HS-27A (cell line): ENCODE measurements at places on chromosomes 2 and 18.

- no peak for DNase-seq
Observed at GRCh38 chr2:127653421-127654083, 7.6 kb downstream of the GPR17 start.

DNA sequence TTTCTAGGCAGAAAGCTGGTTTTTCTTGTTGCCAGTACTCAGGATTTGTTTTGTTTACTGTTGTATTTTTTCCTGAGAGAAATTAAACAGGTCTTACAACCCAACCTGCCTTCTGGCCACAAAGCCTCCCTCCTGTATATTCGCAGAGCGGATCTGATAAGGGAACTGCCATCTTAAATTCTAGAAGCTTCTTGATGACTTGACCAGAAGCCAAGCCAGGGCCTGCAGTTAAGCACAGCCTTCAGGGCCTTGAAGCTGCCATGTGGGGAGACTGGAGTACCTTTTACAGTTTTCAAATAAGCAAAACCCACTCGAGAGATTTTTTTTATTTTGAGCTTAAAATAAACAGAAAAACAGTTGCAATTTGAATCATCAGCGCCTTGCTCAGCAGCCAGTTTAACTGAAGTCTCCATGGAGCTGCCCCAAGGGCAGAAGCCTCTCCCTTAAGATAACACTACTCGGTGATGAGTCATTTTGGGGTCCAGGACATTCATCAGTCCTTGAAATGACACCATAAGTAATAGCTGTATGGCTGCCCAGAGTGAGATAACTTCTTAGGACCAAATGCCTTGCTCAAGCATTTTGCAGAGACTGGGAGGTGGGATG, 51.5 kb upstream of the PHLPP1 start:
- peak; percentile 38 for DNase-seq

DNA sequence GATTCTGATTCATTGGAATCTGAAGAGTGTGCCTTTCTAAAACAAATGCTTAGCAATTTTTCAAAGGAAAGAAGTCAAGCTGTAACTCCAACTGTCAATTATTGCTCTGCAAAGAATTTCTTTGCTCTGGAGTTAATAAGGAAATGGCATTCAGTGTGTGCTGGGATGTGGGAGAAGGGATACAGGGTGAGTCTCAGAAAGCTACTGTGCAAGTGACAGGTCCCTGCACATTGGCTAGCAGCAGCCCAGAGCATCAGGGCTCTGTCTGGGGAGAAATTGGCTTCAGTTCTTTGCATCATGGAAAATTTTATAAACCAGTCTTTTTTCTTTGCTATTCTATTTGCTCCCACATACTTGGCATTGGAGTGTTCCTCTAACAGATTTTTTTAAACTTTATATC, 1.1 kb upstream of the SYT4 start:
- no peak for DNase-seq

DNA sequence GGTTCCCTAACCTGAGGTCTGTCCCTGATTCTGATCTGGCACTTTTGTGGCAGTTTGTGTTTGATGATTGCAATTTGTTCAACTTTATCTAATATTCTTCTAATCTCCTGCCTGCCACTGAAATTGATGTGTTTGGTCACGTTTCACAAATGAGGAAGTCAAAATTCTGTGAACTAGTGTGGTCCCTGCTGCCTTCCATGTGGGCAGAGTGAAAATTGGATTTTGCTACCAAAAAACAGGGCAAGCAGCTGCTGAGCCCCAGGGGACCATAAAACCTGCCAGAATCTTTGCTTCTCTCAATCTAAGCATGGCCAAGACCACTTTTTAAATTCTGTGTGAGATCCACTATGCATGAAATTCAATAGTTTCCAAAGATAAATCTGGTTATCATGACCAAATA, 195.5 kb upstream of the CYRIA start:
- DNase-seq = no peak

GRCh38 chr2:67773851-67774250, 289.0 kb downstream of the C1D start:
- no peak for DNase-seq

GRCh38 chr2:43194121-43194869, 32.1 kb downstream of the ZFP36L2 start:
- no peak for DNase-seq

- no peak for DNase-seq
Observed at GRCh38 chr2:6881516-6881915, 3.9 kb downstream of the RSAD2 start.

- DNase-seq = no peak
Observed at GRCh38 chr2:38636069-38636468, 29.8 kb upstream of the GALM start.

DNA sequence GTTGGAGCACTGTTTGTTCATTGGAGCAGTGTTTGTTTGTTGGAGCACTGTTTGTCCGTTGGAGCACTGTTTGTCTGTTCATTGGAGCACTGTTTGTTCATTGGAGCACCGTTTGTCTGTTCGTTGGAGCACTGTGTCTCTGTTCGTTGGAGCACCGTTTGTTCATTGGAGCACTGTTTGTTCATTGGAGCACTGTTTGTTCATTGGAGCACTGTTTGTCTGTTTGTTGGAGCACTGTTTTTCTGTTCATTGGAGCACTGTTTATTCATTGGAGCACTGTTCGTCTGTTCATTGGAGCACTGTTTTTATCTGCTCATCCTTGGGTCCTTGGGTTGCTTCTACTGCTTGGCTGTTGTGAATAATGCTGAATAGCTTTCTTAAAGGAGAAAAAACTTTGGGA, 74.7 kb downstream of the ZNF407 start:
- DNase-seq = no peak

DNA sequence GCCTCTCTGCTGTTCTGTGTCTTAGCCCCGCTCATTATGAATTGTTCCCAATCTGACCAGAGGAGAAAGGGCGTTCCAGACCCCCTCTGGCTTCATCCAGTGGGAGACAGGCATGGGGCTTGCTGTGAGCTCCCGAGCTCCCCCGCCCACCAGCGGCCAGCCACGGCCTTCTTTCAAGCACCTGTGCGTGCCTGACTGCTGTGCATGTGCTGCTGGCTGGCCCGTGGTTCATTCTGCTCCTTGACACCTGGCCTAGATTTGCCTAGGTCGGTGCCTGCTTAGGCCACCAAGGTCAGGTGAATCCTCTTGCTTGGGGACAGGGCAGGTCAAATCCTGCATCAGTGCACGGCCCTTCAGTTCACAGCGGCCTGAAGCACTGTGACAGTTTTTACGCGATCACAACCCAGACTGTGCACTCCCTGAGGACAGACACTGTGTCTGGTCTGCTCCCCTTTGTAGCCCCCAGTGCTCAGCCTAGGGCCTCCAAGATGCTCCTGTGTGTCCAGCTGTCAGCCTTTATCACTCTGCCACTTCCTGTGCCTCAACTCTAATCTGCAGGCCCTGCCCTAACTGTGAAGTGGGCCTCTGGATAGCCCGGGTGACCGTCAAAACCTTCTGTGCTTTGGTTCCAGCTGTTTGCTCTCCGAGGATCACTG, 3.6 kb upstream of the LPIN1 start:
- DNase-seq = no peak

- peak; percentile 4 for DNase-seq
Observed at GRCh38 chr2:205590759-205591158, 91.5 kb upstream of the NRP2 start.

DNA sequence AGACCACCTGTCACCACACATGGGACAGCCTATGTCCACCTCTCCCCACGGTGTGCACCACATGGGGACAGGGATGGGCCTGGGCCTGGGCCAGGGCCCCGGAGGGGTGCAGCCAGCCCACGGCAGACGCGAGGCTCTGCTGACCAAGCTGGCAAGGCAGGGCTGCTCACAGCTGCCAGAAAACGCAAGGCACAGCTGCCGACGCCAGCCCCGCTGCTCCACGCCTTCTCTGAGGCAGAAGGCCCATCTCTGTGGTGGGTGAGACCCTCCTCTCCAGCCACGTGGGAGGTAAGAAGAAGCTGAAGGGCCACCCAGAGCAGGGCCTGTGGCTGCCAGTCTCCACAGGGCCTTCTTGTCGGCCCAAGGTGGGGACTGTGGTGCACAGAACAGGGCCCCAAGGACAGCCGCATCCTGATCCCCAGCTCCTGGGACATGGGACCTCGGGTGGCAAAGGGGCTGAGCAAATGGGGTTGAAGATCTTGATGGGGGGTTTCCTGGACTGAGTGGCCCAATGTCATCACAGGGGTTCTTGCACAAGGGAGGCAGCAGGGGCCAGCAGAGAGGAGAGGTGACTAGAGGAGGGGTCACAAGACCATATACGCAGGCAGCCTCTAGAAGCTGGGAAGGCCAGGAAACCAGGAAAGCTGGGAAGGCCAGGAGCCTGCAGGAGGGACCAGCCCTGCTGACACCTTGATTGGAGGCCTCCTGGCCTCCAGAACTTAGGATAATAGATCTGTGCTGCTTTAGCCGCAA, 72.3 kb downstream of the NDUFA10 start:
- DNase-seq = no peak

DNA sequence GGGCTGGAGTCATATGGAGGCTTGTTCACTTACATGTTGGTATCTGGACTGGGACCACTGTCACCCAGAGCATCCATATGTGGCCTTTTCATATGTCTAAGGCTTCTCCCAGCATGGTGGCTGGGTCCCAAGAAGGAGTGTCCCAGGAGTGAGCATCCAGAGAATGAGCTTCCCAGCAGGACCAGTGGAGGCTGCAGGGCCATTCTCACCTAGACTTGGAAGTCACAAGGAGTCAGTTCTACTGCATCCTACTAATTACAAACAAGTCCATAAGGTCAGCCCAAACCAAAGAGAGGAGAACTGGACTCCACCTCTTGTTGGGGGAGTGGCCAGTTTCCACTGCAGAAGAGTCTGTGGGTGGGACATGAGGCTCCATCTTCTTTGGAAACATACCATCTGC, 5.1 kb upstream of the TEX51 start:
- DNase-seq = no peak

- DNase-seq = no peak
Observed at GRCh38 chr18:986552-986951, 81.9 kb downstream of the ADCYAP1 start.

DNA sequence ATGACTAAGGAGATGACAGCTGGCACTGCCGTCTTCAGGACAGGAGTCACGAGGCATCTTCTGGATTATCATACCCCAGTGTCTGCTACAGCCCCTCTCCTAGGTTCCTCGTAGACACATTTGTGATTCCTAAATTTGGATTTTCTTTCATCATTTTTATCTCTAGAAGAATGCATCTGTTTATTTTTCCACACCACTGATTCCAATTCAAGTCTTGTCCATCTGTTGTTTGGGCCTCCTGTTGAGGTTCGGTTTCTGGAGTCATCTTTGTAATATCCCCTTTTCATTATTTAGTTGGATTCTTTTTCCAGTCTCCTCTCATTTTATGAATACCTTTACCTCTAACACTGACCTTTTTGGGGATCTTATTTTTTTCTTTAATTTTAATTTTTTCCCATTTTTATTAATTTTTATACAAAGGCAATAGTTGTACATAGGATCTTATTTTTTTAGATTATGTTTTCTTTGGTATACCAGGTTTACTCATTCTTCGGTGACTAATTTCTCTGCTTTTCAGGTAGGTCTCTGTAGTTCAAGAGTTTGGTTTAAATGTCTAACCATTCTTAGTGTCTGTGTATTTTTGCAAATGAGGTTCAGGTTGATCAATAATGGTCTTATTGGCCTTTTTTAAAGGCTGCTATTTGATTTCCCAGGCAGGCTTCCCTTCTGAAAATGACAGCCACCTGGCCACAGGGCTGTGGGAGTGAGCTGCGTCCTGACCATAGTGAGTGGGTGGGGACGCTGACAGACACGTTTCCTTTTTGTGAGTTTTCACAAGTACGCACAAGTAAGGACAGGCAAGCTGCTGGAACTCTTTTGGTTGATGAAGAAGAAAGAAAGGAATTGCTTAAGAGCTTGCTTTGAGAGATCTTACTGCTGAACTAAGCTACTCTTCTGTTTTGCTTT, 34.5 kb downstream of the FARP2 start:
- no peak for DNase-seq

- DNase-seq = no peak
Observed at GRCh38 chr2:174450021-174450816, 36.6 kb downstream of the GPR155 start.

DNA sequence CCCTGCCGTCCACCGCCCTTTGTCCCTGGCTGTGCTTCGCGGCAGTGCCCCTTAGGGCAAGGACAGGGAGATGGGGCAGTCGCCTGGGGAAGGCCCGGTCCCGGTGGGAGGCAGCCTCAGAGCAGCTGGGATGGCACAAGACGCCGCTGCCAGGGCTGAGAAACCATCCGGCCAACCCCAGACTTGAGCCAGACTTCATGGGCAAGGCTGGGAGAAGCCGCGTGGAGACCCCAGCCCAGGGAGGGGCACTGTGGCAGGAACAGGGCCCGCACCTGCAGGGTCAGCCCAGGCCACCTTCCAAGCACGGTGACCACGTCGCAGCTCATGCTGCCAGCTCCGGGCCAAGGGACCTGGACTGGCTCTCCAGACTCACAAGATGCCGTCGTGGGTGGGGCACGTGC, 84.0 kb downstream of the NFATC1 start:
- no peak for DNase-seq

DNA sequence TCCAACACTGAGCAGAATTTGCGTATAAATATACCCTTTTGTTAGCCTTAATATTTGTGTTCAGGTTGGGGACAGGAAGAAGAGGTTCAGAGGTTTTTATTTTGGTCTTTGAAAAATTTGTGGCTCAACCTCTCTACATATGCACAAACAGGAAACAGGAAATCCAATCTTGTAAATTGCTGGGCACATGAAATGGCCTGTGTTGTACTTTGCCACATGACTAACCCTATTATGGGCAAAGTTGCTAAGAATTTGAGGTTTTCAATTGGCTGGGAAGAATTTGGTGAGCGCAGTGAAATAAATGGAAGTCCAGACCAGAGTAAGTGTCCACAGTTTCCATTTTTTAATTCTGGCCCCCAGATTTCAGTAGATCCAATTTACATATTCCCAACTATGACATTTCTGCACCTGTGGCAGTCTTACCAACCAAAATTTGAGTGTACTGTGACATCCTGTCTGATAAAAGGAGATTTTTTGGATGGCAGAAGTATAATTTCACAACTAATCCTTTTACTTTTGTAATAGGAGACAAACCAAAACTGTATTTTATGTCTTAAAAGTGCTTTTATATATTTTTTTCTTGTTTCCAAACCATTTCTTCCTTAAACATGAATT, 63.6 kb downstream of the COX7A2L start:
- DNase-seq = no peak

DNA sequence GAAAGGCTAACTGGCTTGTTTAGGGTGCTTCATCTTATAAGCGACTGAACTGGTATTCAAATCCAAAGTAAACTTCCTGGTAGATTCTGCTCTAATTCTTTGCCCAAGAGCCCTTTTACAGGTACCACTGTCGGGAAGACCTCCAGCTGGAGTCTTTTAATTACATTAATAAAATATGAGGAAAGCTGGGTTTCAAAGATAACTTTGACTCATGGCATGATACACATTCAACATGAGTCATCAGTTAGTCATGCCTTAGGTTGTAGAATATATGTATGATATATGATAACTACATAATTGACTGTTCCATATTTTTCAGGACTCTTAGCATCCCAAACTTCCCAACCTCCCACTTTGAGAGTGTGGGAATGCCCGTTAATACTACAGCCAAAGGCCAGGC, 32.3 kb downstream of the ZCCHC2 start:
- peak; percentile 12 for DNase-seq

DNA sequence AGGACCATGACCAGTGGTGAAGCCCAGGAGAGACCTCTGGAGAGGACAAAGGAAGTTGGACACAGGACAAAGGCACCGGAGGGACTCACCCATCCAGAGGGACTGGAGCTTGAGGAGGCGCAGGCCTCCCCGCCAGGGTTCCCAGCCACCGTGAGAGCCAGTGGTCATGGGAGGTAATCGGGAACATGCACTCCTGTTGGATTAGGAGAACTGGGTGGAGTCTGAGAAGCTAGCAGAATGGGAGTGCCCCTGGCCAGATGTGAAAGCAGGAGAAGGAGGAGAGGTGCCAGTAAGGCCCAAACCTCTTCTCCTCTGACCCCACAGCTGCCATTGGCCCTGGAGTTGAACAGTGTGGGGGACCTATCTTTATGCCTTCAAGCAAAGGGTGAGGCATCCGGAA, 20.3 kb downstream of the POU3F3 start:
- DNase-seq = no peak
